CD4-positive, alpha-beta T cell treated with Interleukin-1 beta for 1 hour (primary cell): ENCODE measurements at places on chromosomes 6 and 20.

DNA sequence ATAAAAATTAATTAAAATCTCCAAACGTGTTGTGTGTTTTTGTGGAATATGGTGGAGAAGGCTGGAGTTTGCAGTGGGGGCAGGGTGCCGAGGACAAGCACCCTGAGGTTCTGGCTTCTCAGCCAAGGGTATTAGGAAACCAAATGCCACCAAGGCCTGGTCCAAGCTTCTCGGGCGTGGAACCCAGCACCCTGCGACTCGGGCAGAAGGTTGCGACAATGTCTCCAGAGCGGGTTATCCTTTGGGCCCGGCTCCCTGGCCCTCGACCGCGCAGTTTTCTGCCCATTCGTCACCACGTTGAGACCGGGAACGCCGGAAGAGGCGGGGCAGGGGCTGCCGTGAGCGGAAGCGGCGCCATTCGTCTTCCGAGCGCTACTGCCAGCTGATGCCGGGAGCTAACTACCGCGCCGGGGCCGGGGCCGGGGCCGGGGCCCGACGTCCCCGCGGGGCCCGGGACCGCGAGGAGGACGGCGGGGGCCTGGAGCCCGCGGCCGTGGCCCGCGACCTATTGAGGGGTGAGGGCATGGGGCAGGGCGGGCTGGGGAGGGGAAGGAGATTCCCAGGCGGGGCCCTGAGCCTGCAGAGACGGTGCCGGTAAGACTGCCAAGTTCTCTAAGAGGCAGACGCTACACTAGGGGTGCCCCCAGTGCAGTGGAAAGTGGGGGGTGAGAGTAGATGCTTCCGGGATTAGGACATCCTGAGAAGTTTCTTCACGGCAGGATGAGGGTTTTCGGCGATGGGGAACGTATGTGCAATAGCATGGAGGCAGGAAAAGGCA, at the start of gene RRP36:
Gene RRP36 (plus strand): TSS at position 354 of the 778 bp plus-strand sequence. CDS start 32 bp downstream, at position 386.
- peak; percentile 59 for DNase-seq

GRCh38 chr6:151440498-151440897, 11.4 kb downstream of the RMND1 start:
- no peak for DNase-seq

DNA sequence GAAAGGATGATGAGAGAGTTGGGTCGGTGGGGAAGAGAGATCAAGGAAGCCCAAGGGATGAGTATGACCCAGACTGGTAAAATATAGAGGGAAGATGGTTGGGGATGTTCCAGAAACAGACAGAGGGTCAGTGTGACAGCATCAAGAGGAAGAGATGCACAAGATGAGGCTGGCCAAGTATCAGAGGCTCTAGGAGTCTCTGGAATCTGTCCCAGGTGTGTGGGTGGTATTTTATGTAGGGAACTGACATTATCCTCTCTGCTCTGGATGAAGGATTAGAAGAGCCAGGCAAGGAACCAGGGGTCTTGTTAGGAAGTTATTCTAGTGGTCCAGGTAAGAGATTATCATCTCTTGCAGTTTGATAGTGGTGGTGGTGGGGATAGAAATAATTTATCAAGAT, 3.6 kb downstream of the PAK5 start:
- no peak for DNase-seq

DNA sequence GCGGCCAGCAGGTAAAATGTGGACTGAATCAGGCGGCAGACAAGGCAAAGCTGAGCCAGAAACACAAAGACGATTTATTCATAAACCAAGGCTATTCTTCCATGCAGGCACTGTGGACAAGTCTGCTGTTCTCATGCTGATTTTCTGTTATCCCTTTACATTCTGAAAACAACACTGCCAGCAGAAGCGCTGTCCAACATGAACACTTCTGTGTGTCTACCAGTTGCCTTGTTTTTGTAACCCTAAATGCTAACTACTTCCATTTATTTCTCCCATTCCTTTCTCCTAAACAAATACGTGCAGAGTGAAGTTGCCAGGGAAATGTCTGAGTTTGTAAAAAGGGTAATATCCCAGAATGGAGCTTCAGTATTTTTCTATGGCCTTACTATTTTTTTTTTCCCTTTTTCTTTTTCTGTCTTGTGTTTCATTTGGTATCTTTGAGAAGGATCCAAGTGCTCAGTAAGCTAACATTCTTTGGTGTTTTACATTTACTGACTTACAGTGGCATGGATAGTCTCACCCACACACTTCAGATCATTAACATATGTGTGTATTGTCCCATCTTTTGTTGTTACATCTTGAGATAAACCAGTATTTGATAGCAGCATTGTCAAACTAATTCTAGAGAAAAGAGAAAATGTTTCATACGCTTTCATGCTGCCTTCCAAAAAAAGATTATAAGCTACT, 1308.9 kb upstream of the MAP3K7 start:
- DNase-seq: no peak

- DNase-seq: no peak
These were observed 36.7 kb downstream of the NINL start for GRCh38 chr20:25548613-25549086.

DNA sequence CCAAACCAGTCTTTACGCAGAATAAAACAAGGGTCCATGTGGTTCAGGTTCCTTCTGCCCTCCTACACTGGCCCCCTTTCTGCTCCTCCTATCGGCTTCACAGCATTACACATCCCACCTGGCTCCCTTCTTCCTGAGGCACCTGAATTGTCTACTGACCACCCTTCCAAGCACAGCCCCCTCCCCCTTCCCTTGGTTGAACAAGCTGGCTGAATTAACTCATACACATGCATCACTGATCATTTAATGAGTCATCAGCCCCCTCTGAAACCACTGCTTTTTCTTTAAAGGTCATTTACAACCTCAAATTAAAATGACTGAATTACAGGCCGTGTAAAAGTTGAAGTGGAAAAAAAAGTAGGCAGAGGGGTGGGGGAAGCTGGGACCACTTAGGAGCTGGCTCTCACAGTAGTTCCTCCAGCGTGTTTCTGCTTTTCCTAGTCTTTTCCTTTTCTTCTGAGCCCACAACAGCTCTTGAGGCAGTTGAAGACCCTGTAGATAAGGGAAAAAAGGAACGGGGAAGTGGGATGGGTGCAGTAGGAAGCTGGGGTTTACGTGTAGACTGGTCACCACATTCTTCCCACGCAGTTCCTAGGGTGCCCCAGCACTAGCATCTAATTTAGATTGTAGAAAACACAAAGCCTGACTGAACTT, 67.6 kb downstream of the FYN start:
- no peak for DNase-seq

- no peak for DNase-seq
These were observed 149.3 kb downstream of the GJA1 start for GRCh38 chr6:121584586-121585369.

DNA sequence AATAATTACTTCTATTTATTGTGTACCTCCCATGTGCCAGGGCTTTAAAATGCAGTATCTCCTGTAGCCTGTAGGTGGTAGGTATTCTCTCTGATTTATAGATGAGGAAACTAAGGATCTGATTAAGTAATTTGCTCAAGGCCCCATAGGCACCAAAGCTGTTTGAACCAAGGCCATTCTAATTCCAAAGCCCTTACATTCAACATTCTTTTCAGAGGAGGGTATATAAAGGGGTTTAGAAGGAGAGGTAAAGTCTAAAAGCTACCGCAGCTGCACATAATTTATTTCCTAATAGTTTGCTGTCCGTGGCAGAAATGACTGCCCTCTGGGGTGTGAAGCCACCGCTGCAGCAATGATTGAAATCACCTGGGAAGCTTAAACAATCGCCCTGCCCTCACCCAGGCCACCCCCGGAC, 95.0 kb upstream of the FAM8A1 start:
- no peak for DNase-seq

- DNase-seq: no peak
These were observed 521 bp upstream of the RAD21L1 start for GRCh38 chr20:1225263-1225782.

DNA sequence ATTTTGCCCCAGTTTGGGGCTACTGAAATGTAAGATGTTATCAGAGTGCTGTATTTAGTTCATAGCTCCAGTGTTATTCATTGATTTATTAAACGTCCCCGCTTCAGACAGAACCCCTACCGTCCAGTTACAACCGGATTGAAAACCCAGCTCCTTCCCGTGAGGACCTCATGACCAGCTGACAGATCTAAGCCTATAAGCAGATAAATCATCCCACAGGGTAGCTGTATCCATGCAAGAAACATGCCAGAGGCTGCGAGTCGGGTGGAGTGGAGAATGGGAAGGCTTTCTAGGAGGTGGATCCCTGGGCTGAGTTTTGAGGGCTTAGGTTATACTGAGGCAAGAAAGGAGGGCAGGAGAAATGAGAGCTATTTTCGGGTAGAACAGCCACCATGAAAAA, 260.0 kb downstream of the ARID1B start:
- DNase-seq: no peak

GRCh38 chr20:5991623-5992441, 41.4 kb downstream of the MCM8 start:
- DNase-seq: no peak

DNA sequence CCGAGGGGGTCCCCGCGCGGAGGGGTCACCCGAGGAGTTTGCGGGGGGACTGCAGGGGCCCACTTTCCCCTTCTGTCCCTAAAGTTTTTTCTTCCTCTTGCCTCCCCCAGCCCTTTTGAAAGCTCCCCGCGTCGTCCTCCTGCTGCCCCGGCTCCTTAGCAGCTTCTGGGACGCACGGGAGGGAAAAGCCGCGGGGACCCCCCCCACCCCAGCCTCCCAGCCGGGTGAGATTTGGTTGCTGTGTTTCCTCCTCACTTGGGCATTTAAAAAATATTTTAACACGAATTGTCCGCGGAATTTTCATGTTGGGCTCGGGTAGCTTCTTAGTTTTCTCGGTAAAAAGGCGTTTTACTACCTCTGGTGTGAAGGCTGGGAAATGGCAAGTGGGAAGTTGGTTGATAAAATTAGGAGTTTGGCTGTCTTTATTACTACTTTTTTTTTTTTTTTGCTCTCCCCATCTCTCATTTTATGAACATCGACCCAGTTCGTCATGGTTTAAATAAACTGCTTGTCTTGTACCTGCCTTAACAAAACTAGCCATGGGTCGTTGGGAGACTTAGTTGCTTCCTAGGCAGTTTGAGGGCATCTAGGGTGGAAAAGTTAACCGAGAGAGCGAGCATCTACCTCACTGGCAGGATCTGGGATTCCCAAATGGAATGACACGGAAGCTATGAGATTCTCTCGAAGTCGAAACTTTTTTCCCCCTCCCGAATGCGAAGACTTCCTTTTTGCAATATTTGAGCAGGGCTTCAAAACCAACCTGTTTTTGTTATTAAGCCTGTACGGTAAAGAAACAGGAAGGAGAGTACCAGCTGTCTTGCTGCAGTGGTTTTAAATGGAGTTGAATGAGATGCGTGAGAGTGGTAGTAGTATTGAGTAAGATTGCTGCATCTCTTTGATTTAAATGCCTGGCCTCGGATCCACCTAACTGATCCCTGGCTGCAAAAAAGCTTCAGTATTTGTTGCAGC, 868 bp downstream of the NCOA3 start:
- DNase-seq: peak; percentile 49

GRCh38 chr6:17086469-17086868, 15.4 kb upstream of the STMND1 start:
- peak; percentile 39 for DNase-seq

DNA sequence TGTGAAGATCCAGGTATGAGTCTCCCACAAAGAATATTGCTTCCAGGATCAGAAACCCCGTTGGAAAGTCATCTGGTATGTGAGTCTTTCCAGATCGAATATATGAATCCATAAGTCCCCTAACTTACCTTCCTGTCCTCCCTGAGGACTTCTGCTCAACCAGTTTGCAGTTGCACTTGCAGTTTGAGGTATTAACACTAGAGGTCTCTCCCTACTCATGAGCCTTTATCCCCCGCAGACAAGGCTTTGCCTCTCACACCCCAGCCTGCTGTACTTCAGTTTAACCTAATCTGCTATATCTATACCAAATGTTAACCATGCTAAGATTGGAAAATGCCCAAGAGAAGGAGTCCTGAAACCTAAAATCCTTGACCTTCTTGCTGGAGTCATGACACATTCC, 135.3 kb upstream of the DEFB112 start:
- no peak for DNase-seq

- no peak for DNase-seq
These were observed 212.6 kb upstream of the FOXQ1 start for GRCh38 chr6:1099264-1099663.

GRCh38 chr20:52004715-52005114, 186.9 kb downstream of the ZFP64 start:
- DNase-seq: no peak

DNA sequence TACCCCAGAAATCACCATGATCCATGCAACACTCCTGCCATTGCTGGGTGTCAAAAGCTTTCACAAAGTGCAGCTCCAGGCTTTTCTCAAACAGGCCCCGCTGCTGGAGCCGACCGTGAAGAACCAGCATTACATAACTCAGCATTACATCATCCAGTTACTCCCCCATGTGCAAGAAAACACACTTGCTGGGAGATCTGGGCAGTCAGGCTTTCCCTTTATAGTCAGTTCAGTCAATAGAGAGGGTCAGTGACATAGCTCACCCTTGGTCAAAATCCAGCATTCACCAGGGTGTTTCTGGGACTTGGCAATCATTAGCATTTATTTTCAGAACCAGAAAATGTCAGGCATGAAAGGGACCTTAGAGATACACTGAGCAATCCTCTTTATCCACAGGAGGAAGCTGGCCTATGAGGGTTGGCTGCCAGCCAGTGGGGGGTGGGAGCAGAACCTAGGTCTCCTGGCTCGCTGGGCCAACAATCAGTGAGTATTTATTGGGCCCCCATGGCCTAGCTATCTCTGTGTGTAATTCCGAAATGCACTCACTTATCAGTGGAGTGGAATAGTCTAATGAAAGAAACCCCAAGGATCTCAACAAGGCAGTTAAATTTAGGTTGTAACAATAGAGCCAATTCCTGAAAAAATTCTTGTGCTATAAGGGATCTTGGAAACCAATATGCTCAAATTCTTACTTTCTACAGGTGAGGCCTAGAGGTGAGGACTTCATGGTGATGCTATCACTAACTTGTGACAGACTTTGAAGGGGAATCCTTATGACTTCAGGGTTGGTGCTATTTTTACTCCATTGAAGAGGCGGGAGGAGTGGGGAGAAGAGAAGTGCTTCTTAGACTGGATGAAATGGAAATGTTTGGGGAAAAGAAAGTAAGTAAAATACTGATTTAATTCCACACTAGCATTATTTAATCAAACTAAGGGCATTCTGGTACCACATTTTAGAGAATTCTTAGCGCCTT, 54.6 kb downstream of the LYRM4 start:
- peak; percentile 5 for DNase-seq

DNA sequence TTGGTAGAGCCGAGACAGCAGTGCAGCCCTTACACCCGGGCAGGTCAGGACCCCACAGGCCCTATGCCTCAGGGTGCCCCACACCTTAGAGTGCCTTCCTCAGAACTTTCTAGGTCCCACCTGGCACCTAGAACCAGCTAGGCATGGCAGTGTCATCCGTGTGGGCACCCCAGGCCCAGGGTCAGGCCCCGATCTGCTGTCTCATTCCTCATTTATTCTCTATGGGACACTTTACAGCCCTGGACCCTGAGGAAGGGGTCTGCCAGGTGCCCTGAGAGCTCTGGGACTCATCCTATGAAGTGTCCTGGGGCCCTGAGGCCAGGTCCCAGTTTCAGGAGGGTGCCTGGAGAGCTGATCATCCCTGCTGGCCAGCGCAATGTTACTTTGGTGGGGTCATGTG, 8.1 kb upstream of the BPI start:
- no peak for DNase-seq

GRCh38 chr6:143536461-143536865, 24.9 kb upstream of the FUCA2 start:
- peak; percentile 51 for DNase-seq

- no peak for DNase-seq
These were observed 20.4 kb upstream of the HBS1L start for GRCh38 chr6:135075018-135075417.

GRCh38 chr20:2332711-2333110, 36.9 kb downstream of the TGM3 start:
- no peak for DNase-seq

GRCh38 chr6:25042036-25042521, 106.3 kb upstream of the RIPOR2 start:
- peak; percentile 65 for DNase-seq

GRCh38 chr20:44219170-44219730, 8.7 kb upstream of the OSER1 start:
- DNase-seq: no peak
